Activated T-cell treated with anti-CD3 and anti-CD28 coated beads, Interleukin-2, amount 50 U/mL, for 4 hours (primary cell): ENCODE measurements at places on chromosomes 6 and 20. TPM values are rescaled to one million over a fixed set of nuclear protein-coding genes. Genes with fewer than 3 reads are reported as not detected.

GRCh38 chr6:99588618-99589289, 17.9 kb upstream of the PRDM13 start:
- DNase-seq: peak; percentile 66

- DNase-seq: no peak
Measured at GRCh38 chr20:51636123-51636522, 93.6 kb upstream of the NFATC2 start.

- DNase-seq: no peak
Measured at GRCh38 chr6:23828861-23829260, 297.2 kb upstream of the NRSN1 start.

GRCh38 chr6:158631678-158632537, 12.6 kb downstream of the DYNLT1 start:
- DNase-seq: no peak

- DNase-seq: no peak
Measured at GRCh38 chr20:49660912-49661311, 52.8 kb downstream of the B4GALT5 start.

- no peak for DNase-seq
Measured at GRCh38 chr6:89330910-89331309, 15.8 kb upstream of the GABRR2 start.

- no peak for DNase-seq
Measured at GRCh38 chr6:92559611-92560010, 859.7 kb downstream of the EPHA7 start.

DNA sequence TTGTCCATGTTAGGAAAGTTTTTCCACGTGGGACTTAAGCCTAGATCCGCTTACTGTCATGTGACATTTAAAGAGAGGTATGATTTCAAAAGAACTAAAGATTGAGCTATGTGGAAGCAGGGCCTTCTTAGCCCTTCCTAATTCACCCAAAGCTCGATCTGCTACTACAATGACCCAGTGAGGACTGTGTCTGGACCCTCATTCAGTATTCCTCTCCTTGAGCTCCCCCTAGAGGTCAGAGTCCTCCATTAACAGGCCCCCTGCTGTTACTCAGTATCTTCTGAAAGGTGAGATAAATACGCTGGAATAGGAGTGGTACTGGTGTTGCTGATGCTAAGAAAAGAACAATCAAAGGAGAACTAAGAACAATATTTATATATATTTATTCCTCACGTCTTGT, 414.0 kb downstream of the GJA1 start:
- no peak for DNase-seq

DNA sequence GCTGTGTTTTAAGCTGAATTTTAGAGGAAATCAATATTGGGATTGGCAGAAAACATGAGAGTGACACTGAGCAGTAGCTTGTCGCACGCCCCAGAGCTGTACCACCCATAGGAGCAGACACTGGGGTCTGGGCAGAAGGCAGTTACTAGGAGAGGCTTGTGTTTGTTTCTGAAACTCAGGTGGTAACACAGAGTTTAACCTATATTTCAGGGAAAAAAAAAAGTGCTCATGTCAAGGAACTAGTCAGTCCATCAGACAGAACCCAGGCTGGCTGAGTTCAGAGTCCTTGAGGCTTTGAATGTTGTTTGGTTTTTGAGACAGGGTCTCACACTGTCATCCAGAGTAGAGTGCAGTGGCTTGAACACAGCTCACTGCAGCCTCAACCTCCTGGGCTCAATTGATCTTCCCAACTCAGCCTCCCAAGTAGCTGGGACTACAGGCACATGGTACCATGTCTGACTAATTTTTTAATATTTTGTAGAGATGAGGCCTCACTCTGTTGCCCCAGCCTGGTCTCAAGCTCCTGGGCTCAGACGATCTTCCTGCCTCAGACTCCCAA, 6.6 kb downstream of the SLC22A1 start:
- no peak for DNase-seq

DNA sequence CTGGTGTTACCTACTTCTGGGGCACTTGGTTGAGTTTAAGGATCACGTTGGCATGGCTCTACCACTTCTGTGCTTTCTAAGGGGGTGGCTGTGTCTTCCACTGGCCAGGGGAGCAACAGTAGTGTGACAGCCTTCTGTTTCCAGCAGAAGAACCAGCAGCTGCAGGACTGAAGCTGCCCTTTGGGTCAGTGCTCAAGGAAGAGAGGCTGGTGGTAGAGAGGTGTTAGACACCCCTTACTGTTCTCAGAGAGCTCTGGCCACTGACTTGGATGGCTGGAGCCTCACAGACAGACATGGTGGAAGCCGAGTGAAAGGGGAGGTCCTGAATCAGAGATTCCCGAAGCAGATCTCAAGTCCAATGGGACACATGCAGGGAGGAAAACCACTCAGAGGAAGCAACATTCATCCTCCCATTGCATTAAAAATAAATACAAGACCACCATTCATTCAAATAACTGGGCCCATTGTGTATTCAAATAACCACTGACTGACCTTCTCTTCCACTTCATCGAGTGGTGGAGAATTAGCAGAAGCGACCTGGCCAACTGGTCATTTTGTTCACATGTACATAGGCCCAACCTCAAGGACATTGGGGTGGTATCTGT, 106.7 kb downstream of the MYLK4 start:
- no peak for DNase-seq

- DNase-seq: no peak
Measured at GRCh38 chr20:25270829-25271251, 23.0 kb downstream of the PYGB start.

- DNase-seq: no peak
Measured at GRCh38 chr6:15573384-15573783, 89.4 kb downstream of the DTNBP1 start.

LSM14B gene
- 40.9 TPM for total RNA-seq
